ENCODE measurements at places on chromosomes 7 and 10.

- no peak for DNase-seq
These were observed 22.4 kb downstream of the RHOBTB1 start for GRCh38 chr10:60921633-60922032.

DNA sequence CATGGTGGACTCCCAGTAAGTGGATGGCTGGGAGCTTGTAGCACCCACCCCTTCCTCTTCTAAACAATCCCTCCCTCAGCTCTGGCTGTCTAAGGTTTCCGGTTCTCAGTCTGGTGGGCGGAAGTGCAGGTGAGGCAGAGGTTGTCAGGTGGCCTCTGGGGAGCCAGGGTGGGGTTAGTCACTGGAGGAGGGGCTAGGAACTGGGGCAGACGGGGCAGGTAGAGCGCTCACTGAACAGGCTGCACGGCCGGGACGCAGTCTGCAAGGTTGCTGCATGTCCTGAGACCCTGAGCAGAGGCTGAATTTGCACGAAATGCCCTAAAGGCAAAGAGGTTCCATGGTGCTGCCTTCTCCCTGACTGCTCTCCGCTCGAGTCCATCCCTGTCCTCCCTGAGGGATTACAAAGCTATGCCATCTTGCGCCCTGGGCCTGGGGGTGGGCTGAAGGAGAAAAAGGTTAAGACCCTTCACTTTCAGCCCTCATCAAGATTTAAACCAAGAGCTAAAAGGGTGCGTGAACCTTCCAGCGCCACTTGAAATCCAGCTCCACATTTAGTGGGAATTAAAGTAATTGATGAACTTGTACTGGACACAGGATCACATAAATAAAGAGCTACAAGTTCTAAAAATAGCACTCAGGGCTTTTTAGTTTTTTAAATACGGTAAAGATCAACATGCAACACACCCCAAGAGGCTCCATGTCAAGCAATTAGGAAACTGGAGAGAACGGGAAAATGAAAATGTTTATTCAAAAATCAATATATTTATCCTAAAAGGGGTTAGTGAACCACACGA, 62.3 kb upstream of the CTBP2 start:
- DNase-seq = no peak

- no peak for DNase-seq
These were observed 61.3 kb downstream of the CACNA2D1 start for GRCh38 chr7:82382276-82382675.

DNA sequence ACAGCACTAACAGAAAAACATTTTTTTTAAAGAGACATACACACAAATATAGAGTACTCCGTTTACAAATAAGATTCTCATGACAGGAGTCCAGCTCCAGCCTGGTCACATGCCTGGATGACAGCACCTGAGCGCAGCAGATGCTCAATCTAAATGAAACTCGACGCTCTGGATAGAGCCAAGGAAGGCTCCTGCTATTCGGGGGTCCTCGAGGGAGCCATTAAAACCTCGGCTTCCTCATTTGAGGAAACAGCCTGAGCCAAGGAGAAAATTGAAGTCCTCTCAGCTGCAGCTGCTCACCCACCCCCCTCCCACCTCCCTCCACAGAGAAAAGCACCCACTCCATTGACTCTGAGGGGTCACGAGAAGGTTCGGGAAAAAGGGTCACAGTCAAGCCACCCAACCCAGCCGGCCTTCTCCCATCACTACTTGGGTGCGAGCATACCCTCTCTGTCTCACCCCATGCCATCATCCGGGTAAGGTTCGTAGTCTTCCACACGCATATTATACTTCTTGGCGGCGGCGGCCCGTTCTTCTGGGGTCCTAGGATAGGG, 673 bp downstream of the NDUFB8 start:
- peak; percentile 16 for DNase-seq

DNA sequence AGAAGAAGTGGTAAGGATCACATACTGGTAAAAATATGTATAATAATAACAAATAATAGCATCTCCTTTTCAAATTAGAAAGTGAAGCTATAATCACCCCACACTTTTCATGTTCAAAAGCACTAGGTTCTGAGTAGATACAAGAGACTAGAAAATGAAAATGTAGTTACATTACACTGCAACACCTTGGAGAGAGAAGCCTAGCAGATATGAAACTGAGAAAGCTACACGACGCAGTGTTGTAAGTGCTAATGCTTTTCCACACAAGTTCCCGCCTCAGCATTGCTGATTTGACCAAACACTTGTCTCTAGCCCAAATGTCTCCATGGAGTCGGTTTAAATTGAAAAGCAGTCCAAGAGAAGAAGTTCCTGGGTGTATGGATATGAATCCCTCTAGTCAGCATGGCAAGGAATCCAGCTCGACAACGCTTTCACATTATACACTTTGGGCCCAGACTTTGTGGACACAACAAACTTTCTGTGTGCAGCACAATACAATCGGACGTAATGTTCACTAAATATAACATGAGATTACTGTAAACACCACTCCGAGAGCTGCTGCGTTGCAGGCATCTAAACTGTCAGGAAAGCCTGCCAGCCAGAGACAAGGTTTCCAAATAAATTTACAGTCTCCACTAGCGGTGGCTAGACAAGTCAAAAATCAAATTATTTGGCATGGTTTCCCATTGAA, 1.7 kb downstream of the PDE1C start:
- peak; percentile 34 for DNase-seq

- no peak for DNase-seq
These were observed 37.9 kb upstream of the RET start for GRCh38 chr10:43038783-43039623.

DNA sequence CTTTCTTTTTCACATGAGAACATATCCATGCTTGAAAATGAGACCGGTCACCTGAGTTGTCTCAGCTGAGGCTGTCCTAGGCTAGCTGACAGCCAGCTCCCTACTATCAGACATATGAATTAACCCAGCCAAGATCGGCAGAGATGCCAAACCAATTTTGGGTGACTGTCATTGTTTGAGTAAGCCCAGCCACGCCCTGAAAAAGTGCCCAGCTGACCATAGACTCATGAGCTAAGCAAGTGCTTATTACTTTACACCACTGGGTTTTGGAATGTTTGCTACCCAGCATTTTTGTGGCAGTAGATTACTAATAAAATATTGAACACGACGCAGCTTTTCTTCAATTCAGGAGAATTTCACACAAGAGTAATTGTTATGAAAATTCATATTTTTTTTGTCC, 265.2 kb upstream of the LYZL1 start:
- no peak for DNase-seq

DNA sequence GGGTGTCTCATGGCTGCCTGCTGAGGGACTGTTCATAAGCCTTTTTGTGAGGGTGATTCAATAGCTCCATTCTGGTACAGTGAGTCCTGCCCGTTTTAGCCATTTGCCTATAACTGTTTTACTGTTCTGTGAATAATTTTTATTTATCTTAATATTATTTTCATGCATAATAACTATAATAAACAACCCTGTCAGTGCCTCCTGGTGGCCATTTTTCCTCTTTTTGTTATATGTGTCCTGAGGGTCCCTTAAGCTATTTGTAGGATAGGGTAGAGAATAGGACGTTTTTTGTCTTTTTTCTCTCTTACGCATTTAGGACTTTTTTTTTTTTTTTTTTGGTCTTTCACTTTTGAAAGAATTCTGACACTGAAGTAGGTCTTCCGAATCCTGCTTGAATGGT, 2.9 kb downstream of the C1QL3 start:
- DNase-seq = peak; percentile 51

DNA sequence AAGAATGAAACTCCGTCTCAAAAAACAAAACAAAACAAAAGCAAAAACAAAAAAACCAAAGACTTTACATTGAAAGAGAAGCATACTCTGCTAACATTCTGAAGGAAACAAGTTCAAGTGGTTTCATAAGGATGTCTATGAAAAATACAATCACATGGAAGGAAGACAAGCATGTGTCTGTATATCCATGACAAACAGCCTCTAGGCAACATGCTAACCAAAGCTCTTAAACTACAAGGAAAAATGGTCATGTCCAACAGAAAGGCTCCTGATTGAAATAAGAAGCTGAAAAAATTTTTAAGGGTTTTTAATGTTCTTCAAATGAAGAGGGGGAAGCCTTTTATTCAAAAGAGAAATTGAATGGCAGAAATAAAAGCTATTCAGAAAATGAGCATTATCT, 64.9 kb downstream of the UBE2H start:
- DNase-seq = no peak

- DNase-seq = no peak
These were observed 6.8 kb upstream of the EIF3A start for GRCh38 chr10:119087271-119087882.

GRCh38 chr7:16040346-16040745, 353.9 kb upstream of the MEOX2 start:
- no peak for DNase-seq

GRCh38 chr10:34295142-34295548, 520.0 kb downstream of the PARD3 start:
- no peak for DNase-seq

DNA sequence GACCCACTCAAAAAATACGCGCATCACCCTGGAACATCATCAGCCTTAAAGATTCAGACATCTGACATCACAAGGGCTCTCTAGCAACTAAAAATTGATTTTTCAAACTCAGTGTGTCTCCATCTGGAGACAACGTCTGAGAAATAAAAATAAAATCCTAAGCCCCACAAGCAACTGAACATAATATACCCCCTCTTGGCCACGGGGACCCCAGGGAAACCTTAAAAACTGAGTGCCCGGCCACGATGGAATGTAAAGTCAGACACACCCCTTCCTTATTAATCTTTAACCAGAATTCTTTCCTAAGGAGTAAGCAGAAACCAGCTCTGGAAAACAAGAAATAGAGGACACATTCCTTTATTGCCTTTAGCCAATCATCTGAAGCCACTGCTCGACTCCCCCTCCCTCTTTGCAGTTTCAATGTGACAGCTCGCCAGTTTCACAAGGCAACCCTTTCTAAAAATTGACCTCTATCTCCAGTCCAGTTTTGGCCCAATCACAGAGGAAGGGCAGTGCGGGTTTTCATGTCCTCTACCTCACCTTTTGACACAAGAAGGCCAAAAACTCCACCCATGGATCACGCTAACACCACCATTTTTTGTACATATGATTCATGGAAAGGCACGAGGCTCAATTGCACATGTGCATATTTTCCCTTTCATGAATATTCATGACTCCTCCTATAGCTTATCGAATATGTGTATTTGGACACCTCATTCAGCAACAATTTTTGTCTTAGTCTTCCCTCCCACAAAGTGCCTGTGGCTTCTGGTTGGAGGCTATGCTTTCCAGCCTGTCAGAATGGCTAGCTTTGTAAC, 24.2 kb downstream of the IFIT3 start:
- DNase-seq = no peak

- DNase-seq = no peak
These were observed 7.2 kb downstream of the ZKSCAN1 start for GRCh38 chr7:100022621-100023020.

DNA sequence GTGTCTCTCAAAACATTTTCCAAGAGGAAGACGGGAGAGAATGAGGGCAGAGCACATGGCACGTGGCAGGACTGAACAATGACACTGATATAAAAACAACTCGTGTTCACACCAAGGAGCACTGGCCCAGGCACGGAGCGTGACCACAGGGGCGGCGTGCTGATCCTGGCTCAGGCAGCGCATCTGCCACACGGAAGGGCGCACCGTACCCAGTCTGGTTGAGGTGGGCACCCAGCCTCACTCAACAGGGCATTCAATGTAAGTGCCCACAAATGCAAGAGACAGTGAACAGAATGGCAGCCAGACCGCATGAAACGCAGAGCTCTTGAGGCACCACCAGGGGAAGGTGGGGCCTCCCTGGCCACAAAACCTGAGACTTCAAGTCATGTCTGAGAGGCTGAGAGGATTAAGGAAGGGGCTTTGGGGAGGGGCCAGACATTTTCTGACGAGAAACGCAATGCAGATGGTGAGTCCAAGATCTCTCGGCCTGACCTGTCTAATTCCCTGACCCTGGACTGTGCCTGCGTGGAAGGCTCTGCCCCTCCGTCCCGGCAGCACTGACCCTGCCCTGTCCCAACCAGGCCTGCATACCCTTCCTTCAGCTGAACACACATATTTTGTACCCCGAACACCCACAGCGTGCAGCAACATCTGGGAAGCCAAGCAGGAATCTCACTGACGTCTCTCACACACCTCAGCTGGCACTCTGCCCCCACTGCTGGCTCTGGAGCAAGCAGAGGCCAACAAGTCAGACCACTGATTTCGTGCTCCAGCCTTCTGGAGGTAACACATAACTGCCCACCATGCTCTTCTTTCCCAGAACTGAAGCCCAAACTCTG, 35.5 kb downstream of the VOPP1 start:
- DNase-seq = no peak

GRCh38 chr7:104779888-104780287, 234.1 kb upstream of the KMT2E start:
- no peak for DNase-seq

DNA sequence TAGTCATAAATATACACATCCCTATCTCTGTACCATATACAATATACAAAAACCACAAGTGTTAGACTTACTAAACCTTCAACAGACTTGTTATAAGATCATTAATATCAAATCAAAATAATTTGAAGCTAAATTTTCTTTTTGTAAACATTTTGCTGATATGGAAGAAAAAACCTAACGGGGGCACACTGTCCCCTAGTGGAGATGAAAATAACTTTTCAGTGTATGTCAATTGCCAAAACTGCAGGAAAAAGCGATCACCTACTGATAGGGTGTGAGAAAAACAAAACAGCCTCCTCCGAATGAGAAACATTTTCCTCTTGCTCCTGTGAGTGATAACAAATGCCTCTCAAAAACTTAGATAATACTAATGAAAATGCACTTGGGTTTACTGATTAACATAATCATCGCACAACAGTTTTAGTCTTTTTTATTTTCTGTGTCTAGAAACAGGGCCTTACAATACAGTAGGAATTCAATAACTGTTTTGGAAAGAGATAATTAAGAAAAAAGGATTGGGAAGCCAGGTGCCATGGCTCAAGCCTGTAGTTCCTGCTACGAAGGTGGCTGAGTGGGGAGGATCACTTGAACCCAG, 322.7 kb downstream of the CRPPA start:
- DNase-seq = no peak

- DNase-seq = peak; percentile 64
These were observed 1.3 kb upstream of the BMPER start for GRCh38 chr7:33903791-33904680.

DNA sequence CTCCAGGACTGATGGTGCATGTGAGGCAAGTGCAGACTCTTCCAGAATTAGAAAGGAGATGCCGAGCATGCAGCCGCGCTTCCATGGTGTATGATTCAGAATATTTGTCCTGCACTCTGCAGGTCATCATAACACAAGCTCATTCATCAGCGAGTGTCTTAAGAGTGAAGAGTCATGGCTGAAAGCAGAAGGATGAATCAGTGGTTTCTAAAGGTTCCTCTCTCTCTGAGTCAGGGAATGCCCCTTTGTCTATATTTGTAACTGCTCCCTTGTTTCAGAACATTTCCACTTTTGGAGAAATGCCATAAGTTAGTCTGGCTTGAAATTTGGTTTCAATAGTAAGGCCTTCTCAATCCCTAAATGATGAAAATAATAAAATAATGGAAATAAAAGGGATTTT, 52.3 kb downstream of the HECW1 start:
- DNase-seq = peak; percentile 13

GRCh38 chr10:97329766-97330165, 4.8 kb downstream of the FRAT2 start:
- no peak for DNase-seq

DNA sequence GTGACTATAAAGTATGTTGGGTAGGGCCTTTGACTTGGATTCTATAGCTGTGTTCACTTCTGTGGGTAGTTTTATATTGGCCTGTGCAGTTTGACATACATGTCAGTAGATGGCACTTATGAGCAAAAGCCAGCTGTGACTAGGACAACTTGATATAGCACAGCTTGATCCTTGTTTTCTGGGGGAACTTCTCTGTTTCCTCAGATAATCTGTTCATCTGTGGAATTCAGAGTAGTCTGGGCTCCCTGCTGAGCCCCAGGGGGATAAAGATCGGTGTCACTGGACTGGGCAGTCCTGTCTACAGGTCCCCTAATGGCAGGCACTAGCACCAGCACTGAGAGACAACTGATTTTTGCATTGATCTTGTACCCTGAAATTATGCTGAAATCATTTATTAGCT, 25.4 kb downstream of the CYP2C9 start:
- peak; percentile 25 for DNase-seq
